ENCODE measurements at places on chromosomes 1 and 21.

DNA sequence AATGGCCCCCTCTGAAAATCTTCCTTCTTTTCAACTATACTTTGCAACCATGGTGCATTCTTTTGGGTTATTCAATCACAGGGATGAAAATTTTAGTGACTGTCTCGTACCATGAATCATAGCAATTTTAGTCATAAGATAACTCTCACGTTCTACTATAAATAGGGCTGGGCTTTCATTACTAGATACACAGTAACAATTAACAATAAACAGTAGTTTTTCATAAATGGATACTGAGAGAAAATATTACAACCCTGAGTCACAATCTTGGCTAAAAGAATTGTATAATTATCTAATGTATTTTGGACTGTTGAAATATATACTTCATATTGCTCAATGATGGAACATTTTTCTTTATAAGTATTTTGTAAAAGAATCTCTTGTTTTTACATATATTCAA is 96.1 kb downstream of the TEX35 start:
- DNase-seq = no peak

DNA sequence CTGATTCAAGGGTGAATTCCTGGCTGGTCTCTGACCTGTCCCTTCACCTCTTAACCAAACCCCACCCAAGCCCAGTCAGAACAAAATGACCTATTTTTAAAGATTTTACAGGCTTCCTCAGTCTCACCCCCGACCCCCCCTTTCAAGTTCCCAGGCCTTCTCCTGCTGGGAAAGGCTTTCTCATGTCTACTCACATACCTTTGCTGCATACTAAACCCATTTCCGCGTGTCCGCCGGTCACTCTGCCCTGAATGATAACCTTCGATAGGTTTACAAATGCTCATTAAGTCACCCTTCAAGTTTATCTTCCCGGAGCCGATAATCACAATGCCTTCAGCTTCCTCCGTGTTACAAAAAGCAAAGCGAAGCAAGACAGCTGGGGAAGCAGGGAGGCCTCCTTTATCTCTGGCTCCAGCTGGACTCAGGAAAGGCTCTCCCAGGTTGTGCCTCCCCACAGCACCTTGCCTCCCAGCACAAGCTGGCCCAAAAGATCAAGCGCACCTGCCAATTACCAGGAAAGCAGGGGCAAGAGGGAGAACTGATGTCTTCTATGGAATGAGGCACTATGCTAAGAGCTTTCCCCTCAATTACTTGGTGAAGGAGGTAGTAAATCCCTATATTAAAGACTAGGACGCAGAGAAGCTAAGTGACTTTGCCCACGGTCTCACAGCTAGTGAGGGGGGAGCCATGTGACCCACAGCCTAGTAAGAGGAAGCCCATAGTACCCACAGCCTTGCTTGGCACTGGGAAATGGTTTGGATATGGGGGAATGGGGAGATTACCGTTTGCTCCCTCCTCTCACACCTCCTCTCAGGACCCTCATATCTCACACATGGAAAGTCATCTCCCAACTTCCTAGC is 15.9 kb downstream of the SMIM12 start:
- DNase-seq = peak; percentile 42

DNA sequence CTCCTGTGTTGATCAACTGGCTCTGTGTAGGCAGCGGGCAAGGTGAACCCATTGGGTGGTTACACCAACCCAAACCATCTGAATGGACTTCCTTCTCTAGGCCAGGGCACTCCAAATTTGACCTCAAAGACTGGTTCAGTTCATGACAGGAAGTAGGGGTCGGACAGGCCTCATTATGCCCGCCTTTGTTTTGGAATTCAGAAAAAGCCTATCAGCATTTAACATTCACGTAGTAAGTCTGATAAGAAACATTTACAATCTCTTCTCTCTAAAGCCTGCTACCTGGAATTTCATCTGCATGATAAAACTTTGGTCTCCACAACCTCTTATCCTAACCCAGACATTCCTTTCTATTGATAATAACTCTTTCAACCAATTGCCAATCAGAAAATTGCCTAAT is 97.1 kb upstream of the ETV3 start:
- DNase-seq = no peak

GRCh38 chr21:44063151-44063912 is 43.9 kb upstream of the PWP2 start:
- DNase-seq = no peak

GRCh38 chr1:212918824-212919223 is 31.5 kb upstream of the VASH2 start:
- no peak for DNase-seq

GRCh38 chr1:32066489-32066873 is 6.3 kb upstream of the TMEM39B start:
- no peak for DNase-seq

GRCh38 chr1:165070675-165071074 is 285.8 kb downstream of the LMX1A start:
- no peak for DNase-seq

DNA sequence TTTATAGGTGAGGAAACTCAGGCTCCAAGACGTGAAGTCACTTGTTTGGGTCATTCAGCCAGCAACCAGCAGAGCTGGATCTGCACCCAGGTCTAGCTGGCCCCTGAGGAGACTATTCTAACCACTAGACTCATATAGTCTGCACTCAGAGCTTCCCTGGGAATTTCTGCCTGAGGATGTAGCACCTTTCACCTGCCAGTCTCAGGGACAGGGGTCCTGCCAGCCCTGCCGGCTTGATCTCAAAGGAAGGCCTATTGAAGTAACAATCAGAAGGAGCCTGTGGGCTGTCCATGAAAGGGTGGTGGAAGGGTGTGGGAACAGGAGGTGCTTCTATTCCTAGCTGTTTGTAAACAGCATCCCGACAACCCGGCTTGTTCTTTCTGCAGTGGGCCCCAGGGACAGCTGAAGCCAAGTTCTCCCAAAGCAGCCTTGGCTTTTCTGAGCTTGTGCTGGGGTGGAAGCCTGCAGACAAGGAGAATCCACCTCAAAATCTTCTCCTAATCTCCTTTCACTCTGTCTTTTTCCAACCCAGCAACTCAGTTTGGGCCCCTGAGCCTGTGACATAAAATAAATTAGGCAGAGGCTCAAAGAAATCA is 7.8 kb downstream of the LMOD1 start:
- no peak for DNase-seq

- no peak for DNase-seq
Measured at GRCh38 chr1:75672528-75673393, 51.7 kb upstream of the ACADM start.

- DNase-seq = no peak
Measured at GRCh38 chr1:222539951-222540597, 7.8 kb downstream of the HHIPL2 start.

- DNase-seq = no peak
Measured at GRCh38 chr1:236394879-236395229, 768 bp downstream of the EDARADD start.

- no peak for DNase-seq
Measured at GRCh38 chr1:117231748-117232373, 21.1 kb upstream of the VTCN1 start.

- DNase-seq = no peak
Measured at GRCh38 chr1:89719502-89720306, 86.8 kb downstream of the LRRC8C start.

GRCh38 chr1:242455052-242455361 is 69.5 kb downstream of the PLD5 start:
- DNase-seq = no peak

DNA sequence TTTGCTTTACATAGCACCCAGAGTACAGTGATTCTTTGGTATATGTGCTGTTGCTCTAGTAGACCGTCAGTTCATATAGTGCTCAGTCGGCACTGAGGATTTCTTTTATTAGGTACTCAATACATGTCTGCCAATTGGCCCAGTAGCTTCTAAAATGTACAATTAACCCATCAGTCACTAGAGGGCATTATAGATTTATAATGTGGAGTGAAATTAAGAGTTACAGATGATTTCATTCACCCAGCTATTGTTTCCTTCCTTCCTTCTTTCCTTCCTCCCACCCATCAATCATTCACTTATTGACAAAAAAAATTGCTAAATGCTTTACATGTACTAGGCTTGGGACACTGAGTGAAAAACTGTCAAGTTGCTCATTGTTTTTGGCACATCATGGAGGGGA is 263.6 kb upstream of the USP24 start:
- DNase-seq = no peak

GRCh38 chr1:220732137-220732536 is 16.0 kb upstream of the MTARC2 start:
- no peak for DNase-seq

DNA sequence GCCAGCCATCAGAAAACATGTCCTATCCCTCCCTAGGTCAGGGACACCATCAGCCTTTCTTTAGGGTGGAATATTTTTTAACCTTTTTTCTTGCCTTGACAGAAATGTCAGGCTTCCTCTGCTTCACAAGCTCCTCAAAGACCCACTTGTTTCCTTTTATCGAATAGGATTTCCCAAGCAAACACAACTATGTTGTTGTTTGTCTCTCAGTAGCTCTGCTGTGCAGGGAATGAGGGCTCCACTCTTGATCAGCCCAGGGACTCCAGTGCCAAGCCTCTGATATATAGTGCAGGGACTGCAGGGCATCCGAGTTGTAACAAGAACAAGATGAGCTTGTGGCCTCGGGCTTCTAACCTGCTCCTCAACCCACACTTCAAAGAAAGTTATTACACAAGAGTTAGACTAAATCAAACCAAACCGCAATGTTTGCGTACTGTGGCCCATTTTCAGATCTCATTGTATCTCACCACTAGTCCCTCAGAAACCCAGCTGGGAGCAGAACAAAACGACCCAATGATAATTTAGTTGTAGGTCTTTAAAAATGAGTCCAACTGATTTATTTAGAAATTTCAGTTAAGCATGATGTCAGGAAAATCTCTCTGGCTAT is 108.1 kb downstream of the ATG4C start:
- DNase-seq = no peak

DNA sequence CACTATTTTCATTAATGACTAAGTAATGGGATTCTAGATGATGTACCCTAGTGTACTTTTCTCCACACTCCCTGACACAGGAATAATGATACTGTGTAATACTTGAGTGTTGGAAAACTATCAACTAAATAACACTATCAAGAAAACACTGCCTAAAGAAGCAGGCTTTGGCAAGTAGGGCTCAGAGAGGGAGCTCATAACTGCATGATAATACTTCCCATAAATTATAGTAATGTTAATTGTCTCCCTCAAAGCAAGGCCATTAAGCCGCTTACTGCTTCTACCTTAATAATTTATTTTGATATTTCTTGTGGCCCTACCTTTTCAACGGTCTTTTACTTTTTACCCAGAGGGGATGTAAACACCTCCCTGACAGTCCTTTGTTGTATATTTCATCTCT is 69.0 kb downstream of the SAMSN1 start:
- DNase-seq = no peak

DNA sequence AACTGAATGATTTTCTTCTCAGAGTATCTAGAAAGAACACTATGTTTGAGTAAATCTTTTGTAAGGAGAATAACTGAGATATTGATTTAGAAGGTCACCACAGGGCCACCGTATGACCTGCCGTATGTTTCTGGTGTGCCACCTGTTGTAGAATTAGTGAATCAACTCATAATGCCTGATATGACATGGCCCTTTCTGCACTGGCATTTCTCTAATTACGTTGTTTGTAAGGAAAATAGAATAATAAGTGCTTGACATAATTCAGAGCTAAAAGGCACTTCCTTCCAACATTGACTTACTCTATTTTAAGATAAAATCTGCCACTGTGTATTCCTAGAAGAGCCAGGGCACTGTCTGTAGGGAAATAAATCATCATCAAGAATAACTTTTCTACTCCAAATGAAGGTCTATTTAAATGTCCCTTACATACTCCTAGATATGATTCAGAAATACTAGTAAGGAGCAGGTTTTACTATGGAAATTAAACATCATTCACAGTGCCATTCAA is 101.7 kb downstream of the PHTF1 start:
- DNase-seq = no peak

- no peak for DNase-seq
Measured at GRCh38 chr1:225815526-225816178, 5.7 kb downstream of the EPHX1 start.

DNA sequence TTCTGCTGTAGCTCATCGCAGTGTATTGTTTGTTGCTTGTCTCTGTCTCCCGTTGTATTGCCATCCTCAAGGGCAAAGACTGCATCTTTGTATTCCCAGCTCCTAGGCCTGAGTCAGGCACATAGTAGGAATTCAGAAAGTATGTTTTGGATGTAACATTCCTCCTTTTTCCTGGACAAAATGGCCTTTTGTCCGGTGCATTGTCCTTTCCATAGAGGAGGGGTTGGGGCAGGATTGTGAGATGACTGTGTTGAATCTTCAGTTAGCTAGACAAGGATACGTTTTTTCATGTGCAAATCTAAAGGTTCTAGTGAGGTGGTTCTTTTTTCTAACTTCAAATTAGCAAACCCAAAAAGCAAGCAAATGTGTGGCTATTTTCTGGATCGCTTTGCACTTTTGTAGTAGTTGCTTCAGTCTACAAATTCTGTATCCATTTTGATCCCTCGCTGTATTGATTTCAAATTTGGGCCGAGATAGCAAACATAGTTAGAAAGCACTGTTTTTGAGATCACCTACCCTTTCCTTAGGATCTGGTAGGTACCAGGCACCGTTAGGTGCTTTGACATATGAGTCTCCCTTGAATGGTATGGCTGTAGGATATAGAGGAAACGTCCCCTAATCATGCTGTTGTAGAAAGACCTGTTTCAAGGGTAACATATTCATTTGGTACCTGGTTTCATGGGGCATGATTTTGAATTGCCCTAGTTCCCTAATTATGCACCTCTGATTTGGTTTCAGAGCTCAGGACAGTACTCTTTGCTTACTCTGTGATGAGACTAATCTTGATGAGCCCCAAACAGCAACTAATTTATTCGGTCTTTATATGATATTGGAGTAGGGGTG is 1.2 kb downstream of the PPP1R8 start:
- DNase-seq = no peak

DNA sequence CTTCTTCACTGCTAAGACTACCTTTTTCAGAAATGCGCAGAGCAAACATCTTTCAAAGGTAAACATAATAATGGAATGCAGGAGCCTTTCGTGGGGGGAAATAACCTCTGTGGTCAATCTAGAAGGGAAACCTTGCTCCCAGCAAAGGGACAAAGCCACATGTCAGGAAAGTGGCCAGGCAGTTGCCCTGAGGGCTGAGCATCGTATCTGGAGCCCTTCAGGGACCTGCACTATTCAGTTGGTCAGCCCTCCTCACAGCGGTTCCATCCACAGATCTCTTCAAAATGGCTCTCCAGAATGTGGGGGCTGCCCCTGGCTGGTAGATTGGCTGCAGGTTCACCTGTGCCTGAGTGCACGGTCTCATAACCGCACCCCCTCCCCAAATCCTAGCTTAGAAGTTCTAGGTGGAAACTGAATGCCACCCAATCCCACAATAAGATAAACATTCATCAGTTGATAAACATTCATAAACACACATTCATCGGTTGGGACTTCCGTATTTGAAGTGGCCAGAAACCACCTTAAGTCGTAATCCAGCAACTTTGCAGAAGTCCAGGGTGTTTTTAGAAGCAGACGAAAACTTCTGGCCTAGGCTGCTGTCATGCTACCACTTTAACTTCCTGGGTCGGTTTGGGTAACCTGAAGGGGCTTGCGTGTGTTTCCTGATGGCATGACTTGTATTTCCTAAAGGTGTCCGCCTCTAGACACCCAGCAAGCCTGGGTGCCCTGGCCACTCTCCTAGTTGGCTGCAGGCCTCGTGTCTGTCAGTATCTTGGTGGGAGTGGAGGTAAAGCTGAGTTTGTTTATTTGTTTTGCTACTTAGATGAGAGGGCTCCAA is 50.5 kb downstream of the RASSF5 start:
- no peak for DNase-seq
